ENCODE measurements at places on chromosomes 13 and 19.

DNA sequence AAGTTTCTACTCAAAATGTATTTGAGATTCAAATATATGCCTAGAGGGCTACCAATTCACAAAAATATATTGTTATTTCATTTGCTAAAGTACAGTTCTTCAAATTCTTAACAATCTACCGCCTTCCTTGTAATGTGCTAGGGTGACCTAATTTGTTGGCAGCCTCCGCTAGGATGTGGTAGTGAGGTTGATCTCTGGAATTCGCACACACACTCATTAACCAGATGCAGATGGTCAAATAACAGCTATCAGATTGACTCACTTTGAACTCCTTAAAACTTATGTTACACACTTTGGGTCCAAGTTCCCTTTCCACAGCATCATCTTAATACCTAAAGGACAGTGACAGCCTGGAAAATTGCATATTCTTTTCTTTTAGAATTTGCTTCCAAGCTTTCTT is 367.3 kb downstream of the DCT start:
- no peak overlapping the region for H3K4me3 ChIP-seq
- no peak overlapping the region for H3K27ac ChIP-seq
- H3K4me1 ChIP-seq = no peaks in the 10 kb centered on the region
- H3K36me3 ChIP-seq = no peaks in the 10 kb centered on the region
- no peak for DNase-seq
- no peaks in the 10 kb centered on the region for H3K27me3 ChIP-seq

DNA sequence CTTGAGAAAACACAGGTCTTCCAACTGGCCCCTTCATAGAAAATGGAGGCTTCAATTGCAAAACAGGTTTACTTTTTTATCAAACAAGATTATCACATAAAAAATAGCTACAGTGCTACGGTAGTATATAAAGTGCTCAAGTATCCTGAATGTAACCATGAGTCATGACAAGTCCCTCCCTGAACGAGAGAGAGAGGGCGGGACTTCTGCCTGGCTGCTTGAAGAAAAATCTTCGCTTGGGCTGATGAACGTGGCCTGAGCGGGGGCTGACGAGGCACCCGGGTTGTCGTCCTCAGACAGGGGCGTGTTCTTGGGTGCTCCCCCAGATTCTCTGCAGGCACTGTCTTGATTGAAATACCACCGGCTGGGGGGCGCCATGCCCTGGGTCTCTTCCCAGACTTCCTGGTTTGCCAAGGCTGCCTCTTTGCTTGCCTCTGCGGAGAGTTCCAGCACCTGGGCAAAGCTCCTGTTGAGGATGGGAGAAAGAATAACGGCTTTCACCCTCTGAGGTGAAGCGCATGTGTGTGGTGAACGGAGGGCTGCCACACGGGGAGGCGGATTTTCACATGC is 23.2 kb upstream of the CPAMD8 start:
- H3K27me3 ChIP-seq = no peaks in the 10 kb centered on the region
- H3K27ac ChIP-seq = no peak overlapping the region
- peaks cover 6% of the 10 kb centered on the region for H3K36me3 ChIP-seq
- no peak overlapping the region for H3K4me3 ChIP-seq

- peaks cover 4% of the 10 kb centered on the region for H3K36me3 ChIP-seq
- peaks cover 27% of the 10 kb centered on the region for H3K27me3 ChIP-seq
- DNase-seq = no peak
- H3K4me1 ChIP-seq = peaks cover 29% of the 10 kb centered on the region
- no peak overlapping the region for H3K4me3 ChIP-seq
- no peak overlapping the region for H3K27ac ChIP-seq
Measured at GRCh38 chr19:17868669-17869068, 3.1 kb upstream of the SLC5A5 start.

GRCh38 chr13:30496147-30496546 is 30.4 kb upstream of the HMGB1 start:
- H3K4me3 ChIP-seq = no peak overlapping the region
- H3K27me3 ChIP-seq = no peaks in the 10 kb centered on the region
- H3K36me3 ChIP-seq = no peaks in the 10 kb centered on the region
- DNase-seq = no peak

DNA sequence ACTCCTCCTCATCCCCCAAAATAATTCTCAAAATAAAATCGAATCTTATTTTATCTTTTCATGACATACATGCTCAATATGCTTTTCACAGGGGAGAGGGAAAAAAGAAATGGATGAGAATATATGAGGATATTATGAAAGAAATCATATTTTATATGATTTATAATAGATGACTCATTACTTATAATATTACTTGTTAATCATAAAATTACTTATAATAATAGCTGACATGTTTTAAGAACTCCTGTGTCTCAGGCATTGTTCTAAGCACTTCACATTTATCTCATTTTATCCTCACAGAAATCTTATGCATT is 3.0 kb upstream of the CEACAM3 start:
- no peaks in the 10 kb centered on the region for H3K27me3 ChIP-seq
- peaks cover 13% of the 10 kb centered on the region for H3K4me1 ChIP-seq
- no peak overlapping the region for H3K27ac ChIP-seq
- no peak overlapping the region for H3K4me3 ChIP-seq

- H3K36me3 ChIP-seq = no peaks in the 10 kb centered on the region
- H3K27me3 ChIP-seq = no peaks in the 10 kb centered on the region
- H3K4me1 ChIP-seq = peaks cover 20% of the 10 kb centered on the region
- peak; percentile 22 for DNase-seq
Measured at GRCh38 chr19:34134190-34135053, 37.9 kb upstream of the LSM14A start.

DNA sequence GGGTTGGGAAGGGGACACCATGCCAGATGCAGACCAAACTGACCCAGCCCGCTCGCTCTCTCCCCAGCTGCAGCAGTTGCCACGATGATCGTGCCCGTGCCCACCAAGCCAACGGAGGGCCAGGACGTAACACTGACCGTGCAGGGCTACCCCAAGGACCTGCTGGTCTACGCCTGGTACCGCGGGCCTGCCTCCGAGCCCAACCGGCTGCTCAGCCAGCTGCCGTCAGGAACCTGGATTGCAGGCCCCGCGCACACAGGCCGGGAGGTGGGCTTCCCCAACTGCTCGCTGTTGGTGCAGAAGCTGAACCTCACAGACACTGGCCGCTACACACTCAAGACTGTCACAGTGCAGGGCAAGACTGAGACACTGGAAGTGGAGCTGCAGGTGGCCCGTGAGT is 8.8 kb downstream of the CEACAM16 start:
- no peak for DNase-seq
- no peak overlapping the region for H3K4me3 ChIP-seq
- no peak overlapping the region for H3K27ac ChIP-seq
- no peaks in the 10 kb centered on the region for H3K4me1 ChIP-seq
- no peaks in the 10 kb centered on the region for H3K36me3 ChIP-seq

- H3K4me3 ChIP-seq = no peak overlapping the region
- peaks cover 20% of the 10 kb centered on the region for H3K36me3 ChIP-seq
- H3K4me1 ChIP-seq = peaks cover 17% of the 10 kb centered on the region
- H3K27me3 ChIP-seq = no peaks in the 10 kb centered on the region
Measured at GRCh38 chr19:3691372-3691716, 8.9 kb downstream of the PIP5K1C start.

DNA sequence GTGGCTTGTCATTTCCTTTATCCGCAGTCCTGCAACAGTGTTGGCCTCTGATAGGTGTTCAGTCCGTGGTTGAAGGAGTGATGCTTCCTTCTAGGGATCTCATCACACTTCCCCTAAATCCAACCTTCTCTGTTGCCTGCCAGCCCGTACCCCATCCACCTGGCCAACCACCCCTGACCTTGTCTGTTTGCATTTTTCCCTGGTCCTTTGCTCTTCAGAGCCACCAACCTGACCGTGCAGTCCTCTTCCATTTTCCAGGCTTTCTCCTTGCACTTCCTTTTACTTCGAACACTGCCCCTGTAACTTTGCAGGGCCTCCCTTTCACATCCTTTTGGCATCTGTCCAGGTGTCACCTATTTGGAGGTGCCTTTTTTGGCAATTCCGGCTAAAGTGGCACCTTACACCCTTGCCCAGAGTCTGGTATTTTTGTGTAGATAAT is 696 bp downstream of the ZNF460 start:
- DNase-seq = no peak
- H3K36me3 ChIP-seq = peaks cover 10% of the 10 kb centered on the region
- peaks cover 17% of the 10 kb centered on the region for H3K4me1 ChIP-seq

DNA sequence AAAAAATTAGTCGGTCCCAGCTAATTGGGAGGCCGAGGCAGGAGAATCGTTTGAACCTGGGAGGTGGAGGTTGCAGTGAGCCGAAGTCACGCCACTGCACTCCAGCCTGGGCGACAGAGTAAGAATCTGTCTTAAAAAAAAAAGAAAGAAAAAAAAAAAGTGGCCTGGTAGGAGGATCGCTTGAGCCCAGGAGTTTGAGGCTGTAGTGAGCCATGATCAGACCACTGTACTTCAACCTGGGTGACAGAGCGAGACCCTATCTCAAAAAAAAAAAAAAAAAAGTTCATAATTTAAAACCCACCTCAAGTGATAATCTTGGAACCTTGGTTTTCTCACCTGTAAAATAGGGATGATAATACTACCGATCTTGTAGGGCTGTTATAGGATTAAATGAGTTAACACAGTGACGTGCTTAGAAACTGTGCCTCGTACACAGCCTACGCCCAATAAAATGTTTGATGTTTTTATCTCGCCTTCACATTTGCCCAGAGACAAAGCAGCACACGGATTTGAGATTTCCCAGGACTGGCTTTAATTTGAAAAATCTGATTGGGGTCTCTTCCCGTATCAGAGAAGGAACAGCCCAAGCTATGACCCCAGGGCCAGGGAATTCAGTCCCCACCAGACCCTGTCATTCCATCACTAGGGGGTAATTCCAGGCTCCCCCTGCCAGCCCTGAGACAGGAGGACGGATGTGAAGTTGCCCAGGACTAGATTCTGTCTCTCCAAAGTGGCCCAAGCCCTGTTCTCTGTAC is 3.6 kb downstream of the SERTAD1 start:
- no peaks in the 10 kb centered on the region for H3K27me3 ChIP-seq
- H3K36me3 ChIP-seq = no peaks in the 10 kb centered on the region
- H3K4me1 ChIP-seq = peaks cover 42% of the 10 kb centered on the region
- H3K4me3 ChIP-seq = peak overlapping the region; percentile 75
- no peak for DNase-seq

DNA sequence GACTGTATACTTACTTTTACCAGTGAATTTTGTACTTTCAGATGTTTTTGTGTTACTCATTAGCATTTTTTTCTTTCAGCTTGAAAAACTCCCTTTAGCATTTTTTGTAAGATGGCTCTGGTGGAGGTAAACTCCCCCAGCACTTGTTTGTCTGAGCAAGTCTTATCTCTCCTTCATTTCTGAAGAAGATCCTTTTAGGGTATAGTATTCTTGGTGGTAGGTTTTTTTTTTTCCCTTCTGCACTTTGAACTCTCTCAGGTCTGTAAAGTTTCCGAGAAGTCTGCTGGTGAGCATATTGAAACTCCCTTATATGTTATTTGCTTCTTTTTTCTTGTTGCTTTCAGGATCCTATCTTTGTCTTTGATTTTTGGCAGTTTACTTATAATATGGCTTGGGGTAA is 35.1 kb downstream of the IGFL3 start:
- H3K4me3 ChIP-seq = no peak overlapping the region
- H3K27me3 ChIP-seq = no peaks in the 10 kb centered on the region
- no peaks in the 10 kb centered on the region for H3K36me3 ChIP-seq
- H3K4me1 ChIP-seq = no peaks in the 10 kb centered on the region
- H3K27ac ChIP-seq = no peak overlapping the region

DNA sequence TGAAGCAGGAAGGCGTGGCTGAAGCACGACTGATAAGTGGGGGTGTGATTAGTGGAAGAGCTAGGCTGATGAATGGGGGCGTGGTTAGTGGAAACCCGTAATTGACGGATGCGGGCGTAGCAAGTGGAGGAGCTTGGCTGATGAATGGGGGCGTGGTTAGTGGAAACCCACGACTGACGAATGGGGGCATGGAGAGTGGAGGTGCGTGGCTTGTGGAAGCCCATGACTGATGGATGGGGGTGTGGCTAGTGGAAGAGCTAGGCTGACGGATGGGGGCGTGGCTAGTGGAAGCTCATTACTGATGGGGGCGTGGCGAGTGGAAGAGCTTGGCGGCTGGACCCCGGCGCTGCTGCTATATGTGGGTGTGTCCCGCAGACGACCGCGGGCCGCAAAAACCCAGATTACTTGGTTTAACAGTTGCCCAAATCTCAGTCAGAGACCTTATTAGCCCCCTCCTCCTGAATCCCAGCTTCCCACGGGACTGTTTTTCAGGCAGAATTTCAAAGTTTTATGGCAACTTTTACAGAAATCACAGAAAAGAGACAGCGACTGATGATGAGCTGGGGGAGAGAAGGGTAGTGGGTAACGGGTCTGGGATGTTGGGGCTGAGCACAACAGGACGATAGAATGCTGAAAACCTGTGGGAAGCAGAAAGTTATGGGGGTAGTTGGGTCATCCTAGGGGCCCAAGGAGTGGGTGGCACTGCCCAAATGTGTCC is 9.0 kb upstream of the MEIS3 start:
- peak overlapping the region; percentile 56 for H3K27ac ChIP-seq
- no peak overlapping the region for H3K4me3 ChIP-seq
- no peak for DNase-seq
- no peaks in the 10 kb centered on the region for H3K36me3 ChIP-seq
- H3K27me3 ChIP-seq = peaks cover 6% of the 10 kb centered on the region

- no peaks in the 10 kb centered on the region for H3K4me1 ChIP-seq
- no peak overlapping the region for H3K4me3 ChIP-seq
- no peak overlapping the region for H3K27ac ChIP-seq
Measured at GRCh38 chr13:98846521-98846920, 94.0 kb upstream of the SLC15A1 start.

DNA sequence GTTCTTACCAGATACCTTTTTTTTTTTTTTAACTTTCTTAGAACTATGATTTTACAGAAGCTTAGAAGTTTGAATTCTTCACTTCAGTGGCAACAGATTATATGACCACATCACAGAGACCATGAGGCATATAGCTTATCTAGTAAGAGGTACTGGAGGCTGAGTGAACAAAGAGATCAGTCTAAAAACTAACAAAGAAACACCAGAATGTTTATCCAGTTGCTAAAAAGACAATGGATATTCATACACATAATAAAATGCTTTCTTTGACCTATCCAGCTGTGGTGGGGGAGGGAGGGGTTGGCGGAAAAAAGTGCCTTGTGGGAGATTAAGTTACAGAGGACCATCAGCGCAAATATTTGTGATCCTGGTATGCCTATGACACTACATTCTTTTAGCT is 34.7 kb upstream of the SLITRK6 start:
- H3K27ac ChIP-seq = no peak overlapping the region
- no peaks in the 10 kb centered on the region for H3K36me3 ChIP-seq
- DNase-seq = no peak
- H3K4me1 ChIP-seq = no peaks in the 10 kb centered on the region
- H3K27me3 ChIP-seq = no peaks in the 10 kb centered on the region
- no peak overlapping the region for H3K4me3 ChIP-seq

GRCh38 chr13:78593652-78594455 is 9.5 kb downstream of the POU4F1 start:
- DNase-seq = no peak
- H3K4me3 ChIP-seq = no peak overlapping the region
- no peak overlapping the region for H3K27ac ChIP-seq
- no peaks in the 10 kb centered on the region for H3K36me3 ChIP-seq

GRCh38 chr19:13430790-13431582 is 75.3 kb downstream of the CACNA1A start:
- no peaks in the 10 kb centered on the region for H3K27me3 ChIP-seq
- no peaks in the 10 kb centered on the region for H3K36me3 ChIP-seq
- no peak for DNase-seq
- no peaks in the 10 kb centered on the region for H3K4me1 ChIP-seq
- no peak overlapping the region for H3K4me3 ChIP-seq
- no peak overlapping the region for H3K27ac ChIP-seq

- no peak overlapping the region for H3K4me3 ChIP-seq
- no peak overlapping the region for H3K27ac ChIP-seq
- no peak for DNase-seq
- H3K27me3 ChIP-seq = no peaks in the 10 kb centered on the region
Measured at GRCh38 chr13:65600702-65601101, 1629.4 kb downstream of the PCDH9 start.

- DNase-seq = no peak
- peaks cover 18% of the 10 kb centered on the region for H3K4me1 ChIP-seq
- no peak overlapping the region for H3K4me3 ChIP-seq
Measured at GRCh38 chr19:53903055-53903680, 5.9 kb upstream of the CACNG7 start.
